ENCODE measurements at places on chromosomes 12 and 14.

- DNase-seq, result no peak
Measured at GRCh38 chr12:18139989-18140596, 50.1 kb upstream of the RERGL start.

DNA sequence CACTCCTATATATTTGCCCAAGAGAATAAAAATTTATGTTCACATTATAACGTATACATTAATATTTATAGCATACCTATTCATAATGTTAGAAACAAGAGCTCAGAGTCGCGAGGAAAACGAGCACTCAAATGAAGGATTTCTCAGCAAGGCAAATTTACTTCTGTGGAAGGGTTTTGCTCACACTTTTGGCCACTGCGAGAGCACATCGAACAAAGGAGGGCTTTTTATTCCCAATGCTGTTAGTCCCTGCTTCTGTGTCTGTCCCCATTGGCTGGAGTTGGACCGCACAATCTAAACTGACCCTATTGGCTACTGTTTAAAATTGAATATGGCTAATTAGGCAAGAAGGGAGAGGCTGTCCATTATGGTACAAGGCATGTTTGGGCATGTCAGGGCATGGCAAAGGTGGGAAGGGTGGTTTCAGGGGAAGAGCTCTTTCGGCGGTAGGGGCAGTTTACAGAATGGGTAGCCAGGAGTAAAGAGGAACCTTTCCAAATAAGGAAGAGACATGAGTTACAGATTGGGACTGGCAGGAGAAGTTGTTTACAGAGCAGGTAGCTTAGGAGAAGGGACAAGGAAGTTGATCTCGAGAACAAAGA is 702.9 kb downstream of the TRHDE start:
- no peak for DNase-seq

DNA sequence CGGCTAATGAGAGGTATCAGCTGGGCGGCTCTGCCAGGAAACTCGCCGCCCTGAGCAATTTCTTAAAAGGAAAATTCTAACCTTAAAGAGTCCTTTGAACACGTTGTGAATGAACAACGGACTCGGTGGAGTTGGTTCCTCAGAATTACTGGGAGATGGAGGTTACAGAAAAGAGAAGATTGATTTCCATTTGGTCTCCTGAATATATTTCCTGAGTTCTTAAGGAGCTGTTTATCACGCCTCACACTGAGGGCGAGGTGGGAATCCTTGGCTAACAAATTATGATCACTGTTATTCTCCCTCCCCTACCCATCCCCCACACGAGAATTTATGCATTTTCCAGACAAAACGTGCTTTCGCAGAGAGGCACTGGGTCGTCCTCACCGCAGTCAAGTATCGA is 194.5 kb upstream of the C14orf180 start:
- DNase-seq, result no peak

- no peak for DNase-seq
Measured at GRCh38 chr14:80124794-80125193, 86.5 kb downstream of the DIO2 start.

- no peak for DNase-seq
Measured at GRCh38 chr14:68637106-68638021, 155.5 kb downstream of the ZFP36L1 start.

GRCh38 chr14:104119119-104119487 is 19.3 kb upstream of the KIF26A start:
- DNase-seq, result no peak

DNA sequence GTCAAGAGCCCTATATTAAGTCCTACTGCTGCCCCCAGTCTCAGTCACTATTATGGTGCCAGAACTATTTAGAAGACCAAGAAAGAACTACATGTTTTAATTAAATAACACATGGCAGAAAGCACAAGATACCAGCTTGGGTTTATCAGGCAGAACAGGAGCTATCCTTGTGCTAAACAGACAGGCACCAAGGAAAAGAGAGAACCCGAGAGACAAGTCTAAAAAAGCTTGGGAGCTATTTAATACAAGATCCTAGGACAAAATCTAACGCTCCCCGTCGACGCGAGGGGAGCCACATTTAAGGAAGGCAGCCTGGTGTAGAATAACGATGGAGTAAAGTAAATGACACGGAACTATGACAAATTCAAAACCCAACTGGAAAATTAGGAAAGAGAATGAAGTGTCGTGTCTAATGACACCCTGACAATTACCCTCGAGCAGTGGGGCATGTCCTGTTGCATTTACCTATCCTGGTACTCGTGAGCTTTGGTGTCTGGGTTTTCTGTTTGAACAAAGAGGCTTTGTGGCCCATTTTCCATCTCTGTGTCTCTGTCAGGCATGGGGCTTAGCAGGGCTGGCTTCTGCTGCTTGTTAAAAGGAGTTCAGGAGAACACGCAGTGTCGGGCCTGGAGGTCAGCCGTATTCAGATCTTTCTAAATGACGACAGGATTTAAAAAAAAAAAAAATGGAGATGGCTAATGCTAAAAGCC is 140.6 kb downstream of the ETNK1 start:
- no peak for DNase-seq

GRCh38 chr12:95460896-95461295 is 13.1 kb upstream of the METAP2 start:
- DNase-seq, result no peak

- no peak for DNase-seq
Measured at GRCh38 chr12:56721721-56722120, 3.4 kb downstream of the NACA start.

- no peak for DNase-seq
Measured at GRCh38 chr12:118269806-118270205, 102.9 kb downstream of the TAOK3 start.

GRCh38 chr14:81415781-81416180 is 15.7 kb upstream of the STON2 start:
- DNase-seq, result no peak

- DNase-seq, result no peak
Measured at GRCh38 chr14:38108681-38109080, 99.0 kb upstream of the SSTR1 start.

DNA sequence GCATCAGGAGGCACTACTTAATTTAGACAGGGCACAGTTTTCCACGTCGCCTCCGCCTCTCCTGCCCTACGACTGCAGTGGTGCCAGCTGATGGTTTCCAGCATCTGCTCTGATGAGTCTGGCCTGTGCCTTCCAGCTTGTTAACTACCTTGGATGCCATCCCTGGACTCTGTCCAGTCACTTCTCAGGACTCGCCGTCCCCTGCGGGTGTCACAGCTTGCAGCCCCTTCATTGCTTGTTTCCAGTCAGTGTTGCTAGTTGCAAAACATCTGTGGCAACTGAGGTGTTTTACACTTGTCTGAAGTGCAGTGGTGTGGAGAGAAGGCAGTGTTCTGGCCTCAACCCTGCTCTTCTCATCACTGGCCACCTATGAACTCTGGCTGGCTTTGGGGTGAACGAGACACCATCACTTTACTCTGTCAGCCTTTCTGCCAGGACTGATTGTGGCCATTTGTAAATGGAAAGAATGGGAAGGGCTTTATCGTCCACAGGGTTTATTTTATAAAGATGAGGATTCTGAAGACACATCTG is 8.3 kb downstream of the ADGRD1 start:
- DNase-seq, result no peak

GRCh38 chr14:63383776-63384367 is 65.1 kb upstream of the GPHB5 start:
- DNase-seq, result no peak

DNA sequence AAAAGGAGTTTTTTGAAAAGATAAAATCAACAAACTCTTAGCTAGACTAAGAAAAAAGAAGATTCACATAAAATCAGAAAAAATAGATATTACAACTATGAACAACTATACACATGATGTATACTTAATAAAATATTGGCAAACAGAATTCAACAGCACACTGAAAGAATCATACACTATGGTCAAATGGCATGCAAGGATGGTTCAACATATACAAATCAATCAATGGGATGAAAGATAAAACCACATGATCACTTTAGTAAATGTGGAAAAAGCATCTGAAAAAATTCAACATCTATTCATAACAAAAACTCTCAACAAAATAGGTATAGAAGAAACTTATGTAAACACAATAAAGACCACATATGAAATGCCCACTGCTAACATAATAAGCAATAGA is 84.5 kb upstream of the BBS10 start:
- no peak for DNase-seq

DNA sequence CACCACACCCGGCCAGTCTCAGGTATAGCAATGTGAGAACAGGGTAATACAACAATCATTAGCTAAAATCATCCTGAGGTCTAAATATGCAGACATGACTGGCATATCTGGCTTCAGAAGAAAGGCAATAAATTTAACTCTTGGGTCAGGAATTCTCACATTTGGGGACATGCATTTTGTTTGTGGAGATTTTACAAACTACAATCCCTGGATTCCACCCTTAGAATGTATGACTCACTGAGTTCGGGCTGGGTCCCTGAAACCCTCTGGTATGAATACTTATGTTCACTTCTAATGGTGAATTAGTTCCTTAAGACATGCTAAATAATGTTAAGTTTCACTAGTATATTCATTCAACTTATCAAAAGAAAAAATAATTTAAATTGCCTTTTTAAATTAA is 98.9 kb upstream of the HMGA2 start:
- DNase-seq, result no peak

DNA sequence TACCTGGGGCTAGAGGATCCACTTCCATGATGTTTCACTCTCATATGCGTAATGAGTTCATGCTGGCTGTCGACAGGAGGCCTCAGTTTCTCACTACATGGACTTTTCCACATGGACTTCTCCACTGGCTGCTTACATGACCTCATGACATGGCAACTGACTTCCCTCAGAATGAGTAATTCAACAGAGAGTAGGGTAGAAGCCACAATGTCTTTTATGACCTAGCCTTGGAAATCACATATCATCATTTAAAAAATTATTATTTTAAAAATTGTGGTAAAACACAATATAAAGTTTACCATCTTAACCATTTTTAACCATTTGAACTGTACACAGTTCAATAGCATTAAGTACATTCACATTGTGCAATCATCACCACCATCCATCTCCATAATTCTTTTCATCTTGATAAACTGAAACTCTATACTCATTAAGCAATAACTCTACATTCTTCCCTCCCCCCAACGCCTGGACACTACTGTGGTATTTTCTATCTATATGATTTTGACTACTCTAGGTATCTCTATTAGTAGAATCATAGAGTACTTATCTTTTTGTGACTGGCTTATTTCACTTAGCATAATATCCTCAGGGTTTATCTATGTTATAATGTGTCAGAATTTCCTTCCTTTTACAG is 144.5 kb downstream of the TGFB3 start:
- DNase-seq, result no peak

DNA sequence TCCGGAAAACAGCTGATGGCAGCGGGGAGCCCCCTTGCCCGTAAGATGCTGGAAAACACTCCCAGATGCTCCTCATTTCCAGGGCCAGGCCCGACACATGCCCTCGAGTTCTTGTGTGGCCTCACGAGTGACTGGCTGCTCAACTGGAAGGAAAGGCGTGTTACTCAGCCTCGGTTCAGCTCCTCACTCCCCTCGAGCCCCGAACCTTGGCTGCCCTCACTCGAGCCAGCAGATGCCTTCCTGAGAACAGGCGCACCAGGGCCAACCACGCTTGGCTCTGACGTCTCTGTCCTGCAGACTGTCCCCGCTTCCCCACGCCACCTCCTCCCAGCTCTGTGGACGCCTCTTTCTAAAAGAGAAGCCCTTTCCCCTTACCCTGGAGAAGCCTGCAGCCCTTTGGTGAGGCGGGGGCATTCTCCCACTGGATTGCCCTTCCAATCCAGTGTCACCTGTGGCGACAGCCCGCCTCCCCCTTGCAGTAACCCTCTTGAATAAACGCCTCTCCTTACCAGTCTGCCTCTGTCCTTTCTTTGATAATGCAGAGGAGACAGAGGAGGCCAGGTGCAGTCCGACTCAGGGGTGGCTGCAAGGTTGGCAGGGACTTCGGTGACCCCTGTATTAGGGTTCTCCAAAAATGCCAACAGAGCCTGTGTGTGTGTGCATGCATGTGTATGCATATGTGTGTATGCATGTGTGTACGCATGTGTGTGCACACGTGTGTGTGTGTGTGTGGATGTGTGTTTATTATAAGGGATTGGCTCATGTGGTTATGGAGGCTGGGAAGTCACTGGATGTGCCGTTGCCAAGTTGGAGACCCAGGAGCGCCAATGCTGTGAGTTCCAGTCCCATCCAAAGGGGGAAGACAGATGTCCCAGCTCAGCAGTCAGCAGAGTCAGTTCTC is 166.3 kb downstream of the KIF26A start:
- DNase-seq, result no peak

Measured in activated B cell treated with CpG ODN at 0.5 μM for 24 hours (primary cell).